ENCODE measurements at places on chromosomes 11 and 22.

GRCh38 chr11:63768237-63769041 lies at the start of gene ZFTA:
Gene ZFTA (minus strand): TSS chr11:63768775. CDS start chr11:63768622, 153 bp downstream.
- DNase-seq, result peak; percentile 84

GRCh38 chr22:22955276-22955798 lies 67.7 kb downstream of the IGLL5 start:
- DNase-seq, result no peak

GRCh38 chr22:20312396-20313191 lies 7.3 kb downstream of the DGCR6L start:
- no peak for DNase-seq

GRCh38 chr11:61968758-61969390 lies 1.4 kb upstream of the FTH1 start:
- DNase-seq, result no peak

GRCh38 chr11:69030301-69030700 lies 17.3 kb upstream of the MRGPRF start:
- no peak for DNase-seq

DNA sequence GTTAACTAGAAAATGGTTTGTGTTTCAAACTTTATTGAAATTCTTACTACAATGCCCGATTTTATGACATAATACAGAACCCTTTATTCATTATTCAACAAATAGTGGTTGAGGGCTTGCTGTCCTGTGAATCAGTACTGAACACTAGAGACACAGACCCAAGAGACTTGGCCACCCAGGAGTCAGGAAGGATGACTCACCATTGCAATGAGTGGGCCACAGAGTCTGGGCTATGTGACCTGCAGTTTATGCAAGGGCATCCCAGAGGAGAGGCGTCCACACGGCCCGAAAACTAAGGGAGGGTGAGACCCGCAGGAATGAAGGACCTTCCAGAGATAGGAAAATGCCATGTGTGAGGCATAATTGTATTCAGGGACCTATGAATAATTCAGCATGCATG lies 143.8 kb upstream of the DDI1 start:
- no peak for DNase-seq

DNA sequence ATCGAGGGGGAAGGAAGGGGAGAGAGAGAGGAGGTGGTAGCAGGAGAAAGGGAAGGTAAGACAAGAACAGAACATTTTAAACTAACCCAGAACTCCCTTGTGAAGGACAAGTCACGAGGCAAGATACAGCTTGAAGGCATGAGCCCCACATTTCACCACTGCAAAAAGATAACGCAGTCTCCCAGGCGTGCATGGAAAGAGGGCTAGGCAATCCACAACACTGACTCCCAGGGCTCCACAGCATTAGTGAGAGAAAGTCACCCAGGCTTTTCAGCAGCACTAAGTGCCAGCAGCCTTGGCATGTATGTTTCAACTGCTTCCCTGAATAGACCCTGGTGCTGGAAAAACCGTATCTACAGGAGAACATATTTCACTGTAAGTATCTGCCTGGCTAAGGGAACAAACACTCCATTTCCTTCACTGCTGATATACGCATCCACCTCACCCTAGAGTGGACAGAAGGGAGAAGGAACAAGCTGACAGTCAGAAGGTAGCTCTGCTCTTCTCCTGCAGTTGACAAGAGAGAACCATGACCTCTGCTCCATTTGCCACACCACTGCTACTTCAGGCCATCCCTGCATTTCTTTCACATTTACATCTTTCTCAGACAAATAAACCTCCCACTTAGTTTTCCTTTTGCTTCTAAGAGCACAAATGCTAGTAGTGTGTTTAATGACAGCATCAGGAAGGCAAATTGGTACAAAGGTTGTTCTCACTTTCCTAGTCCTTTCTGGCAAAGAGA lies 87.9 kb downstream of the AMBRA1 start:
- no peak for DNase-seq

- DNase-seq, result no peak
Observed at GRCh38 chr22:25508761-25509321, 55.6 kb upstream of the GRK3 start.
